Epithelial cell of proximal tubule (primary cell): ENCODE measurements at places on chromosomes 6 and 20. TPM values are rescaled to one million over a fixed set of nuclear protein-coding genes. Genes with fewer than 3 reads are reported as not detected.

DNA sequence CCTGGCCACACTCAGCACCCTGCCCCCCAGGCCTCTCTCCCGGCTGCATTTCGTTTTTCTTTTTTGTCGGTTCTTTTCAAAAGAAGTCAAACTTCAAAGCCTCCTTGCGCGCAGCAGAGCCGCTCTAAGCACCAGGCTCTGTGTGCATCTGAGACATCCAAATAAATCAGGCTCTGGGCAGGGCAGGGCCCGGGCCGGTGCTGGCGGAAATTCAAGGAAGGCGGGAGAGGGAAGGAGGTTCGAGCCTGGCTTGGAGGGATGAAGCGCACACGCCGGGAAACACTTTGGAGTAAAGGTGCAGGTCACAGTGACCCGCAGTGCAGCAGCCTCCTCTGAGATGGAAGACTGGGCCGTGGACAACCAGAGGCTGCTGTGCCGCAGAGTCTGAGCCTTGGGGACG lies 5.8 kb downstream of the GATA5 start:
- DNase-seq, result no peak

The DACT2 gene
- 0.23 and 1.2 TPM in 2 replicates for total RNA-seq

DNA sequence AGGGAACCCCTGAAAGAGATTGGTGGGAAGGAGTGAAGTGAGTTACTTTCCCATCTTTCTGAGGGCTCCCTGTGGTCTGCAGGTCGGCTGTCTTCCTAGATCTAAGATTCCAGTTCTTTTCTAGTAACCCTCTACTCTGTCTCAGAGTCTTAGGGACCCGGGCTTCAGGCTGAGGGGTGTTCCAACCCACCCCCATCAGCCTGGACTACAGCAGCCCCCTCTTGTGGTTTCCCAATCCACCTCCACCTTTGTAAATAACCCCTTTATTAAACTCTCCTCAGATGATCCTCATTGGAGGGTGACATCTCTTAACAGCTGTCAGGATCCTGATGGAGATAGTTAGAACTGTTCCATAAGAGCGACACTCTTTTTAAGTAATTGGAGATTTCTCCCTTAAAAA lies 300.4 kb downstream of the LRFN2 start:
- DNase-seq, result no peak

- no peak for DNase-seq
These were observed 19.1 kb upstream of the PRDM1 start for GRCh38 chr6:106066989-106067388.

GRCh38 chr6:25652007-25652515 lies at the start of gene SCGN:
TSS of gene SCGN (plus strand) at chr6:25652215. CDS start at chr6:25652404, 189 bp downstream.
- peak; percentile 20 for DNase-seq

The TAGAP gene
- 0.12 TPM in 1 of 2 replicates, not detected in the other for total RNA-seq

DNA sequence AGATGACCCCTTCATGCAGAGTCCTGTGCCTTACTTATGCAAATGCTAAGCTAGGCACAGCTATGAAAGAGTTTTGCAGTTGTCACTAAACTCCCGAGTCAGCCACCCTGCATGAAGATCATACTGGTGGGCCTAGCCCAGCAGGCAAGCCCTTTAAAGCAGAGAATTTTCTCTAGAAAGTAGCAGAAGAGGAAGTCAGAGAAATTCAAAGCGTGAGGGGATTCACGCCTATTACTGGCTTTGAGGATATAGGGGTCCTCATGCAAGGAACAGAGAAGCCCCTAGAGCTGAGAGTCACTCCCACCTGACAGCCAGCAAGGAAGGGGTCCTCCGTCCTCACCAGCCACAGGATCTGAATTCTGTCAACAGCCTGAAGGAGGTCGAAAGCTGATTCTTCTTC lies 54.6 kb downstream of the MYB start:
- DNase-seq, result no peak

- DNase-seq, result no peak
These were observed 24.0 kb upstream of the FAM135A start for GRCh38 chr6:70389261-70389660.

DNA sequence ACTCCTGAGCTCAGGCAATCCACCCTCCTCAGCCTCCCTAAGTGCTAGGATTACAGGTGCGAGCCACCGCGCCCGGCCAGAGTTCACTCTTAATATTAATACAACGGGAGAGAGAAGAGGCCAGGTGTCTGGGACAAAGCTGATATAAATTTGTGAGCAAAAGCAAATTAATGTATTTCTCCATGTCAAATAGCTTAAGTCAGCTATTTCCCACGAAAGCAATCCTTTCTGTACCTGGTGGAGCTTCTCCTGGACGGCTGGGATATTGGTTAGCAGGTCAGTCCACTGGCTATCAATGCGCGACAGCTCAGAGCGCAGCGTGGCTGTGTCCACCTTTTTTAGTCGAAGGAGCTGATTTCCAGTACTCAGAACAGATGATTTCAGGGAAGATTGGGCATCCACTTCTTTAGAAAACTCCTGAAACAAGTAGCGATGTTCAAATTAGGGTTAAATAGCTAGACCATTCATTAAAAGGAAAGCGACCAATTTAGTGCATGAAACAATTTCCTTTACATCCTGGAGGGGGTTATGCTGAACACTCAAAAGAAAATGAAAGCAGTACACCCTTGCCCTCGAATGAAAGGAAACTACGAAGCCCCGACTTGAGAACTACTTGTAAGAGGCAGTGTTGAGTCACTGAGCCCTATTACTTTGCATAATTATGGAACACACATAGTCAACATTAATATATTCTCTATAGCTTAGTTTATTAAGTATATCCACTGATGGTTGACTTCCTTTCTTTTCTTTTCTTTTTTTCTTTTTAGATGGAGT lies 403.4 kb downstream of the SYNE1 start:
- no peak for DNase-seq

DNA sequence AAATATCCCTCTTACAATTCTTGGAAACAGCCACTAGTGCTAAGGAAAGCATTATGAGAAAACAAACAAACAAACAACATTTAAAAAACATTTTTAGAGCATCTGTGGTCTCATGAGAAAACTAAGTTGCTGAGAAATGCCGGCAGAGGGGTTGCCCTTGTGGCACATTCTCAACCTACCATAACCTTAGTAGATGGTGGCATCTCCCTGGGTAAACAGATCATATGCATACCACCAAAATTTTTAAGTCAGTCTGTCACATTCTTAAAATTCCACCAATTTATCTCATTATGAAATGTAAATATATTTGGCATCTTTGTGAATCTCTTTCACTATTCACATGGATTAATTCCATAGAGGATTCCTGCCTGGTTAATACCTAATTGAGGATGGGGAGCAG lies 575.7 kb upstream of the MARCKS start:
- no peak for DNase-seq

DNA sequence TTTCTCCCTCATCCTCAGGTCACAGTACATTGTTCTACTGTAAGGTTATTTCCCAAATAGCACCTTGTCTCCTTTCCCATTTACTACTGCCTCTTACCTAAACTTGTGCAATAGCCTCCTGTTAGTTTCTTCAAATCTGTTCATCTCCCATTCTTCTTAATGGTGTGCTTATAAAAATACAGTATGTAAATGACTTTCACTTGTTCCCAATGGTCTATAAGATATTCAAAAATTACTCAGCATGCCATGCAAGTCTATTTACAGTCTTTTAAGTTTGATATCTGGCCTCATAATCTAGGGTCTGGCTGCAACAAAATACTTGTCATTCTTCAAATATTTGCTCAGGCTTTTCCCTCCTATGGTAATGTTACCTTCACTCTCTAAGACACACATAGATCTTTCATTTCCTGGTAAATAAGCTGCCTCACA lies 31.5 kb upstream of the RHAG start:
- no peak for DNase-seq

The BANF2 gene
- total RNA-seq, result not detected in 2 replicates

The NRN1 gene
- total RNA-seq, result 0.72 and 1.1 TPM in 2 replicates

DNA sequence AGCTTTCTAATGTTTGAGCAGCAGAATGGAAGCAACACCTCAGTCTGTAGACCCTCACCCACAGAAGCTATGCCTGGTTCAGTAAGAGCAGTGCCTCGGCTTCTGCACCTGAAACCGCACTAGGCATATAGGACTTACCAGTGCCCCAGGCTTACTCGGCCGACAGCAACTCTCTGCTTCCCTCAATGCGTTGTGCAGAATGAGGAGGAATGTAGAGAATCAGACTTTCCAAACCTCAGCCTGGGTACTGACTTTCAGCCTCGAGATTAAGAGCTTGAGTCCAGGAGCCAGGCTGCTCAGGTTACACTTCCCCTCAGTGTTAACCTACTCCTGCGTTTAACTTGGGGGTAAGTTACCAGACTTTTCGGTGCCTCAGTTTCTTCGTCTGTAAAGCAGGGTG lies 8.6 kb downstream of the EYA2 start:
- DNase-seq, result no peak

DNA sequence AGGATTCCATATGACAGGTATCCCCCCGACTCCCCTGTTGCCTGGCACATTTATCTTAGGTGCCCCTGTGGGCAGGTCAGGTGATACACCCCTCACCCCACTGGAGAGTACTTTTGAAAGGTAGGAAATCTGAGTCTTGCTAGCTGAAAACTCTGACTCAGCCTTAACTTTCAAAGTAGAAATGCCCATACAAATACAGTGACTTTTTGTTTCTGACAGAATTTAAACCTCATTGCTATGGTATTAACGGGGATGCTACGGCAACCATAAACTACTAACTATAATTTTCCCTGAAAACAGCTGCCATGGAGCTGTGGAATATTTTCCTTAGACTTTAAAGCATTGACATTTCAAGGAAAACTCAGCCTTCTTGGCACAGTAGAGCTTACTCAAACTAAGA lies 536.0 kb downstream of the RFPL4B start:
- no peak for DNase-seq

DNA sequence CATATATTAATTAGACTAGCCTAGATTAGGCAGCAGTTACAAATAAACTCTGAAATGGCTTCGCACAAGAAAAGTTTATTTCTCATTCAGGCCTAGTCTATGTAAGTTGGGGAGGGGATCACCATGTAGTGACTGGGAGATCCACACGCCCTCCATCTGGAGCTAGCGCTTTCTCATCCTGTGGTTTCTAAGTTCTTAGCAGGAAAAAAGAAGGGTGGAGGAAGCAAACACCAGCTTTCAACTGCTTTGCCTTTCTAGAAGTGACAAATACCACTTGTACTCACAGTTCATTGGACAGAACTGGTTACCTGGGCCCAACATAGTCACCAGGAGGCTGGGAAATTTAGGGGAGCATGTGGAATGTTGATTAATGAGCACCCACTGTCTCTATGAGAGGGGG lies 46.6 kb downstream of the NDUFAF5 start:
- no peak for DNase-seq

- DNase-seq, result no peak
These were observed 60.4 kb downstream of the SRC start for GRCh38 chr20:37406010-37406998.

DNA sequence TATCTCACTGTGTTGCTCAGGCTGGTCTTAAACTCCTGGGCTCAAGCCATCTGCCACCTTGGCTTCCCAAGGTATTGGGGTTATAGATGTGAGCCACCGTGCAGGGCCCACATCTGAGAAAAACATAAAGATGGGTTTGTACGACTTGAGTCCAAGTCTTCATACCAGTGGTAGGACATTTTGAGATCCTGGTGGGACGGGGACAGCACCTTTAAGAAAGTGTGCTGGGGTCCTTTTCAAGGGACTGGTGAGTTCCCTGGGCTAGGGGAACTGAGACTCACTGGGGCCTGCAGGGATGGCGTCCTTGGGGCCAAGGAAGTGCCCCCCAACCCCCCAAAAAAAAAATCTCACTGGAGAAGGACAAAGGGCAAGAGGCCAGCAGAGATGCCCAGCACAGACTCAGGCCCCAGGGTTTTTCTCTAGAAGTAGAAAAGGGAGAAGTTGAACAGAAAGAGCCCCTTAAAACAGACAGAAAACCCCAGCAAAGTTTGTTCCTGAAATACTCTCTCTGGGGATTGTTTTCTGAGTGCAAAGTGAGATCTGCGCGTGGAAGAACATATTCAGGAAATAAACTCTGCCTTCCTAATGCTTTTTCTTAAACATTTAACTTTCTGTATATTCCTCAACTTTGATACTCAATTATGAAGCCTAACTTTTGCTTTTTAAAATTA lies 10.7 kb downstream of the OSBPL2 start:
- DNase-seq, result no peak

- DNase-seq, result no peak
These were observed 44.9 kb downstream of the CPXM1 start for GRCh38 chr20:2755451-2756055.

The BTN1A1 gene
- 0.14 TPM in 1 of 2 replicates, not detected in the other for total RNA-seq

DNA sequence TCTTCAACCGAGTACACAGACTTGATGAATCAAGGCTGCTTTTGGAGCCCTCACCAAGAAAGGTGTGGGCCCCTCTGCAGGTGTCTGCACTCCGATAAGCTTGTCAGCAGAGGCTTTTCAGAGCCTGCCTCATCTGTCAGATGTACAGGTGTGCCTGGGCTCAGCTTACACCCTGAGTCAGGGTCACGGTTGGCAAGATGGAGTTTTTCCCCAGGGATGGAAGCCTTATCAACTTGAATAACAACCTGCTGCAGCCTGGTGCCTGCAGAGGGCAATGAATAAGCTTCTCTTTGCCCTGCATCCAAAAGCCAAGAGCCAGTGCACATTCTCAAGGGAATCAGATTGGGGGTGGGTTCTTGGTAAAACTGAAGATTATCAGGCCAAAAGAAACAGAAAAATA lies 427.1 kb downstream of the CD83 start:
- DNase-seq, result no peak

The LPA gene
- not detected in 2 replicates for total RNA-seq

DNA sequence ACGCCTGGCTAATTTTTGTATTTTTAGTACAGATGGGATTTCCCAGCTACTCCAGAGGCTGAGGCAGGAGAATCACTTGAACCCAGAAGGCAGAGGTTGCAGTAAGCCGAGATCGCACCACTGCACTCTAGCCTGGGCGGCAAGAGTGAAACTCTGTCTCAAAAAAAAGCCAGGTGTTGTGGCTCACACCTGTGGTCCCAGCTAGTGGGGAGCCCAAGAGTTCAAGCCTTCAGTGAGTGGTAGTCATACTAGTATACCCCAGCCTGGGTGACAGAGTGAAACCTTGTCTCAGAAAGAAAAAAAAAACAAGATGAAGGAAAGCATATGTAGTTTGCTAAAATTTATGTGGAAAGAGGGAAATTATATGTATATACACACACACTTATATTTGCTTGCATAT lies 20.0 kb upstream of the POU5F1 start:
- no peak for DNase-seq

GRCh38 chr6:84408028-84408427 lies 180.6 kb upstream of the CEP162 start:
- DNase-seq, result no peak

DNA sequence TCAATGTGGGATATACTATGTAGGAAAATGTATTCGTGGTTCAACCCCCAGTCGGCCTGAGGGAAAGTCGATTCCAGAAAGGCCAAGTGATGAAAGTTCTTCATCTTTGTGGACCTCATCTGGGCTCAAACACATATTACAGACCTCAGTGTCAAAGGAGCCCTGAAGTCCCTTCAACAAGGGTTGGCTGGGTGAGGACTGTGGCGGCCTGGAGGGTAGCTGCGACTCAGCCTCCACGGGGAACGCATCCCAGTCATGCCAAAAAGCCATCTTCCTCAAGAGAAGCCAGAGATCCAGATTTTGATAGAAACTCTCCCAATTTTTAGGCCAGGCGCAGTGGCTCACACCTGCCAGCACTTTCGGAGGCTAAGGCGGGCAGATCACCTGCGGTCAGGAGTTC lies 158.6 kb upstream of the PTPN1 start:
- DNase-seq, result no peak

GRCh38 chr20:11451793-11452291 lies 465.9 kb upstream of the BTBD3 start:
- DNase-seq, result no peak

- no peak for DNase-seq
These were observed 150.7 kb upstream of the BTBD3 start for GRCh38 chr20:11766961-11767360.

GRCh38 chr6:106757267-106757666 lies 127.9 kb downstream of the QRSL1 start:
- no peak for DNase-seq
